ENCODE measurements at places on chromosomes 5 and 9.

GRCh38 chr9:31736581-31737179, 647.8 kb upstream of the ACO1 start:
- DNase-seq: no peak

- no peak for DNase-seq
These were observed 389.2 kb downstream of the MAT2B start for GRCh38 chr5:163894645-163895044.

DNA sequence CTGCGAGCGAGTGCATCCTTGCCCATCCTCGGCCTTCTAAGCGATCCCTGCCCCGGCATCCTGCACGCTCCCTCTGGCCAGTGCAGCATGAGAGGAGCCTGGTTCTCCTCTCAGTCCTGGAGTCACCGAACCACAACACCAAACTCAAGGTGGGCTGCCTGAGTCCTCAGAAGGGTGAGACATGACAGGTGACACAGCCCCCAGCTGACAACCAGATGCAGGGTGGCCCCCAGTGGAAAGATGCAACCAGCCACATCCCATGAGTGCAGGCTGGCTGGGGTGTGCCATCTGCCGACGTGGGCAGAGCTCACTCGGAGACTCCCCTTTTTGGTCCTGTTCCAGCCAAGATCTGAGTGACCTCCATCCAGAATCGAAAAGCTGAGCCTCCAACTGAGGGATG, 58.4 kb downstream of the COL23A1 start:
- no peak for DNase-seq

- no peak for DNase-seq
These were observed 50.7 kb upstream of the ARL15 start for GRCh38 chr5:54360925-54361662.

- DNase-seq: no peak
These were observed 58.7 kb downstream of the MED27 start for GRCh38 chr9:132020820-132021510.

DNA sequence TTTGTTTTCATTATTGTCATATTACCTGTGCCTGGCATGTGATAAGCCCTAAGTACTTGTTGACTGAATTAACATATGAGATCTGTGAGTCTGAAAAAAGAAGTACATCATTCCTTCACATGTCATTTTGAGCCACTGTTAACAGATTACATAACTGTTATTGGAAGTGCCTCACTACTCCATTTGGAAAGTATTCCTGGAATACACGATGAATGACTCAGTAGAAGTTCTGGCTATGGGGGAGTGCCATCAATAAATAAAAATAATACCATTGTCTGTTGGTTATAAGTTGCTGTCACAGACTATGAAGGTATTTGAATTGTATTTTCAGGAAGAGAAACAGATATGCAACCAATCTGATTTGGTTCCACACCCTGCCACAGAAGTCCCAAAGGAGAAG, 12.9 kb downstream of the NIPSNAP3B start:
- no peak for DNase-seq

- DNase-seq: no peak
These were observed 970.3 kb upstream of the ARRDC3 start for GRCh38 chr5:92353107-92354030.

GRCh38 chr5:156103155-156103885, 223.6 kb upstream of the SGCD start:
- no peak for DNase-seq

- no peak for DNase-seq
These were observed 186.5 kb downstream of the LURAP1L start for GRCh38 chr9:12961276-12961809.

DNA sequence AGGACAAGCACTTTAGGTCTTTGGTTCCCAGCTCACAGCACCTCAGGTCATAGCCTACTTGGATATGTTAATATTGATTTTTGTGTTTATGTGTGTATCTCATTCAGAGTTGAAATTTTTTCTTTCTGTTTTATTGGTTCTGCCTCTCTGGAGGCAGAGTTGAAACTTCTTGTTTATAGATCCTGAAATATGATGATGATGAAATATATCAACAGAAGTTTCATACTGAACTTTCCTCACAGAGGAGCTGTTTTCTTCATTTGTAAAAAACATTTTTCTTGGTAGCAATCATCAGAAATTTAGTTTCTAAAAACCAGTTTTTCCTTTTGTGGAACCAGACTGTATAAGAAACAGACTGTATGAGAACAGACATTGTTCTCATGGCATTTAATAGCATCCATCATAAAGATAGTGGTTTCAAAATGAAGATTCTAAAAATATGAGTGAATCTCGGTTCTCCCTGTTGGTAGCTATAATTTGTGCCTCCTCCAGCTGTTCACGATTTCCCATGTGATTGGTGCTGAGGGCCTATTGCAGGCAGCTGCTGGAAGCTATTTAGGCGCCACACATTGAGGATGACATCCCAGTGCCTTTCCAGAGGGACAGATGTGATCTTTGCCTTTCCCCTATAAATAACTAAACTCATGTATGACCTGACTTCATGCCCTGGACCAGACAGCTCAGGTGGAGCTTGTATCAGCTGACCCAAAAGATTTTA, 39.5 kb upstream of the CFAP157 start:
- DNase-seq: no peak
